Stimulated activated CD8-positive, alpha-beta memory T cell treated with anti-CD3 and anti-CD28 coated beads, Interleukin-4, amount 100 ng/mL, for 1 hour (primary cell): ENCODE measurements at places on chromosomes 1 and 21.

- no peak for DNase-seq
Observed at GRCh38 chr1:222948079-222948478, 133.2 kb downstream of the DISP1 start.

DNA sequence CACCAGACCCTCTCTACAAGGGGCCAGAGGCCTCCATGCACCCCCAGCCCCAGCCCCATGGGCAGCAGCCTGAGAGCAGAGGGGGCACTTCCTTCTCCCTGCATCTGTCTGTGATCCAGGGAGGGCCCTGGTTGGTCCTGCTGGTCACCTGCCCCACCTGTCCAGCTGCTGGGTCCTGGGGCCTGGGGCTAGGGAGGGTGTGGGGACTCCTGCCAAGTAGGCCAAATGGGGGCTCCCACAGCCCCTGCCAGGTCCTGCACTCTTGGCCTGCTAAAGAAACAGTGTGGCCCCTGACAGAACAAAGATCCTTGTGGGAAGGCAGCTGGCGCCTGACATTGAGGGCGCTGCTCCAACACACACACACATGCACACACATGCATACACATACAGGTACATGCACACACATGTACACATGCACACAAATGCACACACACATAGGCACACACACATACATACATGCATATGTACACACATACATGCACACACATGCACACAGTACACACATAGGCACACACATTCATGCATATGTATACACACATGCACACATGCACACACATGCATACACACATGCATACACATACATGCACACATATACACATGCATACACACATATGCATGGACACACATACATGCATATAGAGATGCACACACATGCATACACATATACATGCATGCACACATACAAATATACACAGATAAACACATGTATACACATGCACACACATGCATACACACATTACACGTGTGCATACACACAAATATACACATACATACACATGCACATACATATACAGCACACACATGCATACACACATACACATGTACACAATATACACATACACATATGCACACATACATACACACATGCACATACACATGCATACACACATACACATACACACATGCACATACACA is 49.9 kb downstream of the TRPM2 start:
- no peak for DNase-seq

GRCh38 chr1:174007851-174008250 is 14.3 kb downstream of the RC3H1 start:
- DNase-seq, result no peak

DNA sequence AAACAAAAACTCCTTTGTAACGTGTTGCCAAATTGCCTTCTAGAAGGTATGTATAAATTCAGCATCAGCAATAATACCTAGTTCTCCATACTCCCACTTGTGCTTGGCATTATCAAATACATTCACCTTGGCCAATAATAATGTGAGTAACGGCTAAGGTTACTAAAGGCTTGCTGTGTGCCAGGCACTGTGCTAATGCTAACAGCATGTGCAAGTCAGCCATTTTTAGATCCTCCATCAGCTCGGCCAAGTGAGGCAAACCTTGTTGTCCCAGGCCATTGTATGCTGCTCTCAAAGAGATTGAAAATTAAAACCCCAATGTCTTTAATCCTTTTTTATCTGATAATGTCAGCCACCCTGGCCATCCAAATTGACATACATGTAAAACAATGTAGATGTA is 48.1 kb downstream of the STYXL2 start:
- DNase-seq, result no peak

GRCh38 chr1:6235296-6235677 is 477 bp downstream of the ICMT start:
- no peak for DNase-seq

GRCh38 chr1:218394416-218394815 is 49.3 kb downstream of the TGFB2 start:
- no peak for DNase-seq

- DNase-seq, result no peak
Observed at GRCh38 chr1:65114322-65114721, 33.7 kb upstream of the AK4 start.

DNA sequence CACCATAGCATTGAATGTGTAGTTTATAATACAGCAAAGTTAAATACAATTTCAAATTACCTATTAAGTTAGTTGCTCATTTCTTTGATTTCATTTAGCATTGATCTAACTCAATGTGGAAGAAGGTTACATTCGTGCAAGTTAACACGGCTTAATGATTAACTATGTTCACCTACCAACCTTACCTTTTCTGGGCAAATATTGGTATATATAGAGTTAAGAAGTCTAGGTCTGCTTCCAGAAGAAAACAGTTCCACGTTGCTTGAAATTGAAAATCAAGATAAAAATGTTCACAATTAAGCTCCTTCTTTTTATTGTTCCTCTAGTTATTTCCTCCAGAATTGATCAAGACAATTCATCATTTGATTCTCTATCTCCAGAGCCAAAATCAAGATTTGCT is at the start of gene ANGPTL3:
TSS of gene ANGPTL3 (plus strand) at position 240 of the 400 bp plus-strand sequence. CDS start at position 287, 47 bp downstream.
- no peak for DNase-seq

GRCh38 chr1:24742090-24742938 is 2.9 kb upstream of the CLIC4 start:
- no peak for DNase-seq
